ENCODE measurements at places on chromosomes 1 and 21.

GRCh38 chr21:25657140-25657539 lies 18.1 kb downstream of the JAM2 start:
- DNase-seq = no peak

GRCh38 chr1:183607322-183607980 lies 17.2 kb upstream of the NCF2 start:
- DNase-seq = no peak

GRCh38 chr1:29602203-29602602 lies 365.9 kb downstream of the PTPRU start:
- DNase-seq = no peak

- peak; percentile 39 for DNase-seq
Measured at GRCh38 chr1:32464716-32465577, at the start of gene ZBTB8B. Gene ZBTB8B (plus strand): TSS chr1:32465072. CDS start chr1:32470625, 5,553 bp downstream.

DNA sequence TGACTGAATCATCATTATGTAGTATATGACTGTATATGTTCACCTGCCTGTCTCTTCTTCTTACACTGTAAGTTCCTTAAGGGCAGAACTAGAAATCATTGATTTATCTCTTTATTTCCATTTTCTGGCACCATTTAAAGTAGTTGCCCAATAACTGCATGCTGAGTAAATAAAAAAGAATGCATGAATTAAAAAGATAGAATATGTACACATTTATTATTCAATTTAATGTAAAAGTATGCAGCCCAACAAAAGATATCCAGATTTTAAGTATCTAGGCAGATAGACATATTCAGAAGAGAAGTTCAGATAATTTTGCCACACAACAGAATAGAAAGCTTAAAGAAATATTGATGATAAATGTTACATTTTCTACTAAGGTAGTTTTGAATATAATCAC lies 1244.6 kb upstream of the ADGRL4 start:
- DNase-seq = no peak

GRCh38 chr1:161068306-161069234 lies 1.1 kb downstream of the ARHGAP30 start:
- DNase-seq = no peak

DNA sequence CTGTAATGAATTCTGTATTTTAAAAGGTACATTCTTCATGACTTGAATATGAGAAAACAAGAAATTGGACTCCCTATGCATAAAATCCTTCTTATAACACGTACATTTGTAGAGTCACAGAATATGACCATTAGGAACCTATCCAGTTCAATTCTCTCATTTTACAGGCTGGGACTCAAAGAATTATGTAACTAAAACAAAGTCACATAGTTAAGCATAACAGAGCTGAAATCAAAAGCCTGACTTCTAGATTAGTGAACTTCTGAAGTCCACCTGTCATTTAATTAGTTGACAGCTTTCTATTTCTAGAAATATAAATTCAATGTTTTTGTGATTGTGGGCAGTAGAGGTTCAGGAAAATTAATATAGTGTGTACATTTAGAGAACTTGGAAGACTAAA lies 20.3 kb upstream of the TTLL7 start:
- no peak for DNase-seq

GRCh38 chr1:6503884-6504602 lies 12.6 kb upstream of the PLEKHG5 start:
- DNase-seq = no peak

GRCh38 chr1:222417264-222417663 lies 130.6 kb downstream of the HHIPL2 start:
- DNase-seq = no peak

DNA sequence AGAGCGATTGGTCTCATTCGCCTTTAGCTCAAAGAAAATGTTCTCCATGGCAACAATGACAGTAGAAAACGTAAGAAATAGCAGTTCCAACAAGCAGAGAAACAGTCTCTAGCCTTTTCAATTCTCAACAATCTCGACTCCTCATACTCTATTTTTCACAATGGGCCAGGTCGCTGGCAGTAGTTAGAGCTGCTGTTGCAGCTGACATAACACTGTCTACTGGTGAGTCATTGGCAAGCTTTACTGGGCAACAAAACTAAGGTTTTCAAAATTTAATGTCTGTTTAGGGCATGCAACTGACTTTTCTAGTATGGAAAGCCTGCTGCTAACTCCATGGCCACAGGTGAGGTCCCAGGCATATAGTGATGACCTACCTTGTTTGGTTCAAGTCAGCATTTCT lies 221.1 kb upstream of the KAZN start:
- no peak for DNase-seq

DNA sequence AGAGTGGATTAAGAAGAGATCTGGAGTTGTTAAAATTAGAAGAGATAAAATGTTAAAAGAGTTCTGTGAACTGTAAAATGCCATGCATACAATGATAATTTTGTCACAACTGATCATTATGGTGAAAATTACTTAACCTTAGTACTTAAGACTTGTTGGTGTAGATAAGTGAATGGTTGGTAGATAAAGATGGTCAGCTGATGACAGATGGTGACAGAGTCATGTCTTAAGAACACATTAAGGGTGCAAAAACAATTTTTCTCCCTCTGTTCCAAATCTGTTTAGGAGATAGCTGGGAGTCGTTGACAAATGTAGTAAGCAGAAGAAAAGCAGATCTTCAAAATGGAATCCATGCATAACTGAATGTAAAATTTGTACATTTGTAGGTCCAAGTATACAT lies 18.5 kb upstream of the CACHD1 start:
- DNase-seq = no peak

DNA sequence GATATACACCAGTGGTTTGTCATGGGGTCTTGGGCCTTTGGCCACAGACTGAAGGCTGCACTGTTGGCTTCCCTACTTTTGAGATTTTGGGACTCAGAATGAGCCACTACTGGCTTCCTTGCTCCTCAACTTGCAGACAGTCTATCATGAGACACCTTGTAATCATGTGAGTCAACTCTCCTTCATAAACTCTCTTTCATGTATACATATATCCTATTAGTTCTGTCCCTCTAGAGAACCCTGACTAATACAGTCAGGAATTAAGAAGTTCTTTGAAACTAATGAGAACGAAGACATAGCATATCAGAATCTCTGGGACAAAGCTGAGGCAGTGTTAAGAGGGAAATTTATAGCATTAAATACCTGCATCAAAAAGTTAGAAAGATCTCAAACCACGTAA lies 110.8 kb downstream of the SLC5A9 start:
- DNase-seq = no peak

DNA sequence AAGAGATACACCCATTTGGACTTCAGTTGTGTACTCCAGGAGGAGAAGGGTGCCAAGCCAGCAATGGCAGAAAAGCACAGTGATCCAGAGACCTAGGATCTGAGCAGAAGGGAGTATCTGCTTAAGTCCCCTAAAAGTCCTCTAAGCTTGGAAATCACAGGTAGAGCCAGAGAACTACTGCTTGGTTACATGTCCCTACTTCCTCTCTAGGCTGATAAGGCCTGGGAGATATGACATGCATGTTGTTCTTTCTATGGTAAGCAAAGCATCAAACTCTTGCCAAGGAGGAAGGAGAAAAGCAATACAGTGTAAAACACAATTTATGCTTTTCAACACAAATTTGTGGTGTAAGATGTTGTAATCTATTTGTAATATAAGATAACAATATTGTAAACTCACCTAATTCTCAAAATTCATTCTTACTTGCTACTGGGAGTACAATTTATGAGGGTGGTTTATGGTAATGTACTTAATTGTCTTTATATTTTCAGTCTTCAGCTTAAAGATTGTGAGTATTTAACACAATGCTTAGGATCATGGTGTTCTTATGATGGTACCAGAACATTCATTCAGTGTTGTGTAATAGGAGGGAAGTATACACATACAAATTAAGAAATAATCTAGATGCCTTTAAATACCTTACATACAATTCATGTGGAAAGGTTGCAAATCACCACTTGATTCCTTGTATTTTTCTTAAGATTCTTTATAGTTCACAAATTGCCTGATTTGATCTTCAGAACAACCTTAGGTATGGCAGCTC lies 49.1 kb upstream of the GNG12 start:
- DNase-seq = no peak

- DNase-seq = no peak
Measured at GRCh38 chr1:114234408-114235124, 80.9 kb upstream of the SYT6 start.

DNA sequence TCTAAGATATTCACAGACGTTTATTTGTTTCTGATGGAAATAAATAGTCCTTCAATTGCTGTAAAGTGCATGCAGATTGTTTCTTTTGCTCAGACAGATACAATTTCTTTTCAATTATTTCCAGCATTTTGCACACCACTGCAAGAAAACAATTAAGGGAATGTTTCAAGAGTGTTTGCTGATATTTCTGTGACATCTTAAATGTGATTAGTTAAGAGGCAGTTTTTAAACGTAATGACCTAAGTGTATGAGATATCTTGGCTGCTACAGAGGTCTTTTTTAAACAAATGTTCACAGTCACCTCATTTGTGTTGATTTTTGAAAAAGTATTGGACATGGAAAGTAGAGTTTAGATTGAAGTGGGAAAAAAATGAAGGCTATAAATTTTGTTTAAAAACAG lies 262.3 kb upstream of the BRINP3 start:
- DNase-seq = no peak

GRCh38 chr1:66533804-66534740 lies at the start of gene SGIP1:
Gene SGIP1 (plus strand): TSS chr1:66534153. CDS start chr1:66534359, 206 bp downstream.
- DNase-seq = peak; percentile 89

- no peak for DNase-seq
Measured at GRCh38 chr1:27163093-27163492, 8.2 kb upstream of the SLC9A1 start.

DNA sequence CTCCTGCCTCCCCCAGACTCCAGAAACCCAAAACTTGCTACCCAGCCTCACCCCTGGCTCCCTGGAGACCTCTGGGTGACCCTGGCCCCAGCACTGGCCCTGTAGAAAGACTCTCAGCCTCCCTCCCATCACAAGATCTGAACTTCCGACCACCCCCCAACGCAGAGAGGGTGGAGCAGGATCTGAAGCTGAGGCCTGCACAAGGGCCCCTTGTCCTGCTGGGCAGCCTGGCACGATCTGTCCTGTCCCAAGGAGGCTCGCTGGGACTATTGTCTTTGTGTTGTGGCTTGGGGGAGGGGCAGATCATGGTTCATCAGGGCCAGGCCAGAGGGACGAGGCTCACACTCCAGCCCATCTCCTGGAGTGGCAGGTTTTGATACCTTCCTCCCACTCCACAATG lies 20.0 kb downstream of the PHLDA3 start:
- DNase-seq = no peak

GRCh38 chr1:234544087-234544579 lies 65.2 kb upstream of the TARBP1 start:
- DNase-seq = peak; percentile 100

GRCh38 chr1:246373828-246374569 lies 133.1 kb downstream of the SMYD3 start:
- DNase-seq = peak; percentile 14

- DNase-seq = no peak
Measured at GRCh38 chr1:20311289-20311688, 20.6 kb downstream of the VWA5B1 start.

DNA sequence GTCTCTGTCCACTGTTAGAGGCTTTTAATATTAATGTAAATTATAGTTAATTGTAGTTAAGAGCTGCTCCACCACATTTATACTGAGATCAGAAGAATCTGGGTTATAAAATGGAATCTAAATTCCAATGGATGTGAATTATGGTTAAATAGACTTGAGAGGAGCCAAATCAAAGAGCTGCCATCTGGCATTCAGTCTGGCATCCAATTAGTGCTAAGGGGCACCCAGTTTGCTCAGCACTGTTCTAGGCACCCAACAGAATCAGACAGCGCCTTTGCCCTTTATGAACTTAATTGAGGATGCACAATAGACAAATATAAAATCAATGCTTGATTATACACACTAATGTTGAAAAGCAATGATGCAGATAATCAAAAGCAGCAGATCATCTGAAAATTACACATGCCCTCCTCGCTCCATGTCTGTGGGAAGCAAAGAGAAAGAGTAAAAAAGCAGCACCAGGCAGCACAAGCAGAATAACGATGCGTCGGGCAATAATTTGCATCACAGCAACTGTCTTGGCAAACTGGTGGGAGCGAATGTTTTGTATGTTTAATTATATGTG lies 310.1 kb downstream of the BRINP2 start:
- no peak for DNase-seq

DNA sequence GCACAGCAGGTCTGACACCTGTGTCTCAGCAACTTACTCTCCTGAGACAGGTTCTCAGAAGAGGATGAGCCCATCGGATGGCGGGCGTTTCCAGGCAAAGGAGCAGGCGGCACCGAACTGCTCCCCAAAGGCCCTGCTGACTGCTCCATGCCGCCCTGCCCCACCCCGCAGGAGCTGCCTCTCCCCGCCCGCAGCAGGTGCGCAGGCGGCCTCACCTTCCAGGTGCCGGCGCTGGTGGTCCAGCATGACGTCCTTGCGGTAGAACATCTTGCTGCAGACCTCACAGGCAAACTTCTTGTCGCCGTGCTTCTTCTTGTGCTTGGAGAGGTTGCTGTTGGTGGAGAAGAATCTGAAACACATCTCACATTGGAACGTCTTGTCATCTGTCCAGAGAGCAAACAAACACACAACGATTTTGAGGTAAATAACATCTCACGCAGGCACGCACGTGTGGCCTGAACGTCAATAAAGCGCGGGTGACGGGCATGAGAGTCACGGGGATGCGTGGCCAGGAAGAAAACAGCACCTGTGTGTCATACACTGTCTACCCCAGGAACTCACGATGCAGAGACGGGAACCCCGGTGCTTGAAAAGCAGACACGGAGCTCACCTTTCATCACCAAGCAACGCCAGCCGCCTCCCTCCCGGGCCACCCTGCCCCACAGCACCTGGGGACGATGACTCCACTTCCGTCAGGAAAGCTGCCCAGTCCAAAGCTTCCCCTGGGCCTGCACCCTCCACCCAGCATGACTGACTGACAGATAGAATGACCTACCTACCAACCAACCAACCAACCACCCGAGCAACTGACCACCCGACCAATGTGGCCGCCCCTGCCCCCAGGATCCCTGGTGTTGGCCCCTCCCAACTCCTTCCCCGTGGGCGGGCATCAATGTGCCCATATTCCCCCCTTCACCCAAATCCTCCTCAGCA lies 50.9 kb downstream of the PRDM15 start:
- no peak for DNase-seq

GRCh38 chr1:17711577-17711910 lies 43.6 kb upstream of the ACTL8 start:
- DNase-seq = no peak

DNA sequence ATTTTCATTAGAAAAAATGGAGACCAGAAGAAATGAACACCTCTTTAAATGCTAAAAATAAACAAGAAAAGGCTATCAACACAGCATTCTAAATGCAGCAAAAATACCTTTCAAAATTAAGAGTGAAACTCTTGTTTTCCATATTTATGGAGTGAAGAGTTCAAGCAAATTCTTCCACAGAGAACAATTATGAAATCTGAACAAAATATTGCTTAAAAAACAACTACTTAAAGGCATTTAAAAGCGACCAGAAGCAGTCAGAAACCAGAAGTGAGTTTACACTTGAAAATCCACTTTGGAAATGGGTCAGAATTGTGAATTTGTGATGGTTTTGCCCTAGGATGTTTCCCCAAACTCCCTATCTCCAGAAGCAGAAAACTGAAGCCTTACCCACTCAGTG lies 60.9 kb upstream of the KCNH1 start:
- DNase-seq = no peak

All from mesenchymal stem cell (in vitro differentiated cells and primary cell).